ENCODE measurements at places on chromosomes 5 and 9.

DNA sequence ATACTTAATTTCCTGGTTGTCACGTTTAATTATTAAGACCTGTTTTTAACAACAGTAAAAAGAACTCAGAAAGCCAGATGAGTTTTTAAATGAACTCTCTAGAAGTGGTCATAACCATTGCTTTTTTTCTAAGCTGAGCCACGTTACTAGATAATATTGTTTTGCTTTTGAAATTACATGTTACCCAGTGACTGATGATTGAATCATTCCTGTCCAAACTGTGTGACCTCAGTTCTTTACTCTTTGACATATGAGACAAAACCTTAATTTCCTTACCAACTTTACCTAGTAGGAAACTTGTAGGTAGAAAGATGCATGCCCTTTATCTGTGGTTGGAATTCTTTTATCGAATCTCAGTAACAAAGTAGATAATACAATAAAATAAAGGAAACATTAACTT lies 411.7 kb downstream of the SH3GL2 start:
- no peak for DNase-seq

- DNase-seq = no peak
Observed at GRCh38 chr5:116242343-116242742, 157.5 kb downstream of the COMMD10 start.

DNA sequence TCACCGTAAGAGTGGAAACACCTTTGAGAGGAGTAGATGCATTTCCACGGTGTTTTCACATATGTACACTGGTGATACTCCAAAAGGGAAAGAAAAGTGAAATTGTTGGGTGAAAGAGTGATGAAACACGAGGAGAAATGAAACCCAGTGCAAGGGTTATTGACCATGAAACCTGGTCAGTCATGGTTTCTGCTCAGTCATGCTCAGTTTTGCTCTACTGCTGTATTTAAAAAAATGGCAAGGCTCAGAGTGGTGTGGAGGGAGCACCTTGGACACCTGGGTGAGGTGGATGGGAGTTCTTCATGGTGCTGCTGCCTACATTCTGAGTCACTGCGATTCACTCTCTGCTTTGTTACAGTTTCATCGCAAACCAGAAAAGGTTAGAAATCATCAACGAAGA lies 32.3 kb downstream of the NTRK2 start:
- DNase-seq = no peak

GRCh38 chr5:72543365-72543764 lies 36.2 kb upstream of the ZNF366 start:
- no peak for DNase-seq

DNA sequence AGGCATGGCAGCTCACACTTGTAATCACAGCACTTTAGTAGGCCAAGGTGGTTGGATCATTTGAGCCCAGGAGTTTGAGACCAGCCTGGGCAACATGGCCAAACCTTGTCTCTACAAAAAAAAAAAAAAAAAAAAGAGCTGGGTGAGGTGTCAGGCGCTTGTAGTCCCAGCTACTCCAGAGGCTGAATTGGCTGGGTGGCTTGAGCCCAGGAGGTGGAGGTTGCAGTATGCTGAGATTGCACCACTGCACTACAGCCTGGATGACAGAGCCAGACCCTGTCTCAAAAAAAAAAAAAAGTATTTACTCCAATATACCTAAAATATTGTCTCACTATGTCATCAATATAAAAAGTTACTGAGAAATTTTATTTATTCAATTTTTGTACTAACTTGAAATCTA lies 2.8 kb downstream of the SCAI start:
- no peak for DNase-seq

- no peak for DNase-seq
Observed at GRCh38 chr9:21709464-21710058, 92.9 kb upstream of the MTAP start.

DNA sequence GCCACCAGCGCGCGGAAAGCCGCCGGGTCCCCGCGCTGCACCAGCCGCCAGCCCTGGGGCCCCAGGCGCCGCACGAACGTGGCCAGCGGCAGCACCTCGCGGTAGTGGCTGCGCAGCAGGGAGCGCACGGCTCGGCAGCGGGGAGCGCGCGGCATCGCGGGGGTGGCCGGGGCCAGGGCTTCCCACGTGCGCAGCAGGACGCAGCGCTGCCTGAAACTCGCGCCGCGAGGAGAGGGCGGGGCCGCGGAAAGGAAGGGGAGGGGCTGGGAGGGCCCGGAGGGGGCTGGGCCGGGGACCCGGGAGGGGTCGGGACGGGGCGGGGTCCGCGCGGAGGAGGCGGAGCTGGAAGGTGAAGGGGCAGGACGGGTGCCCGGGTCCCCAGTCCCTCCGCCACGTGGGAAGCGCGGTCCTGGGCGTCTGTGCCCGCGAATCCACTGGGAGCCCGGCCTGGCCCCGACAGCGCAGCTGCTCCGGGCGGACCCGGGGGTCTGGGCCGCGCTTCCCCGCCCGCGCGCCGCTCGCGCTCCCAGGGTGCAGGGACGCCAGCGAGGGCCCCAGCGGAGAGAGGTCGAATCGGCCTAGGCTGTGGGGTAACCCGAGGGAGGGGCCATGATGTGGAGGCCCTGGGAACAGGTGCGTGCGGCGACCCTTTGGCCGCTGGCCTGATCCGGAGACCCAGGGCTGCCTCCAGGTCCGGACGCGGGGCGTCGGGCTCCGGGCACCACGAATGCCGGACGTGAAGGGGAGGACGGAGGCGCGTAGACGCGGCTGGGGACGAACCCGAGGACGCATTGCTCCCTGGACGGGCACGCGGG lies at the start of gene TERT:
TSS of gene TERT (minus strand) at position 234 of the 815 bp plus-strand sequence. CDS start at position 155, 79 bp downstream.
- DNase-seq = no peak

DNA sequence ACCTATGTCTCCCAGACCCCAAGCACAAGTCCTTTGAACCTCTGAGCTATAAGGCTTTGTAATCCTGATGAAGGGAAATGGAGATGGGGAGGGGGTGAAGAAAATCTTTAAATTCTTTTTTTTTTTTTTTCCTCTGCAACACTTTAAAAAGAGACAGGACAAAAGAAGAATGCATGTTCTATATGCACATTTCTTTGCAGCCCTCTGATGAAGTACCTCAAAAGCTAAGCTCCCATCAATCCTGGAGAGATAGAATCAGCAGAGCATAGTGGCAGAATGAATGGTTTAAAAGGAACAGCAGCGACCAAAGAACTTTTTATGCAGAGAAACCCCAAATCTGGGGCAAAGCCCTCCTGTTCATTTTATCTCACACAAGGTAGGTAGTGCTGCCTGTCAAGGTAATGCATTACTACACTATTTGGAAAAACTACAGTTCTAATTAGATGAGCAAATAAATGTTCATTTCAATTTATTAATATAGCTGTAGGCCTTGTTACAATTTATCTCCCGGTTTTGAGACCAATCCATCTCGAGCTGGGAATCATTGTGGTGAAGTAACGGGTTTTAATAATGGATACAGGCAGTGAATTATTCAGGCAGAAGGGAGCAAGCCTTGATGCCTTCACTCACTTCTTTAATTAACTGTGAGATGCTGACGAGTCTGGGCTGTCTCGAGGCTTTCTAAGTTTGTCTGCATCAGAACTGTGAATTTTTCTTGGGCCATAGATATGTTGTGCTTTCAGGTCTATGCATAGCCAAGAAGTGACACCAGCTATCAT lies 173.5 kb upstream of the ZNF608 start:
- DNase-seq = no peak

DNA sequence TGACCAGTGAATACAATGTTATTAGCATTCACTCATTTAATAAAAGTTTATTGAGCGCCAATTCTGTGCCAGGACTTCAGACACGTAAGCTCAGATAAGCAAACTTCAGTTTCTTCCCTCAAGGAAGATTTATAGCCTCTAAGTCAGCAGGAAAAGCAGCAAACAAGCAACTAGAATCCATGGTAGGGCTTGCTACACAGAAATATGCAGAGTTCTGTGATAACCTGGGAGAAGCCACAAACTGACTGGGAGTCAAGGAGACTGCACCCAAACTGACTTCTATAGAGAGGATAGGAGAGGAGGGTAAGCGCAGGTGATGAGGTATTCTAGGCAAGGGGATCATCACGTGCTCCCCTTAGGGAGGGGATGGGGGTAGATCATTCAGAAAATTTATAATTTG lies 1.4 kb upstream of the OGN start:
- no peak for DNase-seq

DNA sequence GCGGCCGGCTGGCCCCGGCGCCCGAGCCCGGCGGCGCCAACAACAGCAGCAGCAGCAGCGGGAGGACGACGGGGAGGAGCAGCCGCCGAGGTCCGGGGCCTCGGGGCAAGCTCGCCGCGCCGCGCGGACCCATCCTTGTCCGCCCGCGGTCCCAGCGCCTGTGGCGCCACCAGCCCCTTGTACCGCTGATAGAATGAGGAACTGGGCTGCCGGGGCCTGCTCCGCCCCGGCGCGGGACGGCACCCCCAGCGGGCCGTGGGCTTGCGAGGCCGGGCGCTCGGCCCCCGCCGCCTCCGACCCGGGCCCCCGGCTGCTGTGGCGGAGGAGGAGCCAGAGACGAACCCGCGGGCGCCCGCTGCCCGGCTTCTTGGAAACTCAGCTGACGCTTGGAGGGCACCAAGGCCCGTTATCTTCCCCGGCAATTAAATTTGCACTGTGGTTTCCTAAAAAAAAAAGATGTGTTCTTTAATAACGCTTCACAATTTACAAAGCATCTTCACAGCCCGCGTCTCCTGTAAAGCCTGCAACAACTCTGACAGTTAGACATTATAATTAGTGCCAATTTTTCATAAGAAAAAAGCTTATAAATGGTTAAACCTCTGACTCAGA lies at the start of gene ARSB:
TSS of gene ARSB (minus strand) at position 195 of the 609 bp plus-strand sequence. CDS start at position 133, 62 bp downstream.
- no peak for DNase-seq

GRCh38 chr9:31253800-31254762 lies 1130.4 kb upstream of the ACO1 start:
- no peak for DNase-seq

- DNase-seq = no peak
Observed at GRCh38 chr5:50299896-50300295, 141.2 kb downstream of the EMB start.
